ENCODE measurements at places on chromosomes 3 and 15.

DNA sequence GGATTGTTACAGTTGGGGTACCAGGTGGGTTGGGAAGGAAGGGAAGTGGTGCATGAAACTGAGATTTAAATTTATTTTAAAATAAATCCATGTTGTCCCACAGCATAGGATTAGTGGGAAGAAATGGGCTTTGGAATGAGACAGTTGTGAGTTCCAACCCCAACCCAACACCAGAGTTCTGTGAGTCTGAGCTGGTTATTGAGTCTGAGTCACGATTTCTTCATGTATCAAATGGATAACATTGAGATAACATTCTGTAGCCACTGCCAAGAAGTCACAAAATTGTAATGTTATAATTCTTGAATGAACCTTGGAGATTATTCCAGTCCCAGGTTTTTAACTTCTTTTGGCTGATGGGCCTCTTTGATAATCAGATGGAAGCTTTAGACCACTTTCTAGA is 13.7 kb downstream of the IFT122 start:
- no peak for DNase-seq

GRCh38 chr15:67803996-67804843 is 21.1 kb upstream of the SKOR1 start:
- no peak for DNase-seq

GRCh38 chr3:151879037-151879436 is 5.6 kb downstream of the SUCNR1 start:
- no peak for DNase-seq

GRCh38 chr15:64246364-64247189 is 83.8 kb upstream of the PPIB start:
- peak; percentile 37 for DNase-seq
